ENCODE measurements at places on chromosomes 6 and 20.

DNA sequence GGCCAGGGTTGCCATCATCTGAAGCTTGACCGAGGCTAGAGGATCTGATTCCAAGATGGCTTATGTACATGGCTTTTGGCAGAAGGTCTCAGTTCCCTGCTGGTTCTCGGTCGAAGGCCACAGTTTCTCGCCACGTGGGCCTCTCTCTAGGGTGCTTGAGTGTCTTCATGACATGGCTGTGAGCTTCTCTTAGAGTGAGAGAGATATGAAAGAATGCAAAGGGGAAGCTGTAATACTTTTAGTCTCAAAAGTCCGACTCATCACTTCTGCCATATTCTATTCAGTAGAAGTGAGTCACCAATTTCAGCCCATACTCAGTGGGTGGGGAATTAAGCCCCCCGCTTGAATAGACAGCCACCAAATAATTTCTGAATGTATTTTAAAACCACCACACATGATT is 94.2 kb downstream of the UTRN start:
- DNase-seq = no peak

GRCh38 chr6:66772800-66773199 is 1065.8 kb upstream of the EYS start:
- DNase-seq = no peak

GRCh38 chr6:36985417-36985807 is 584 bp downstream of the MTCH1 start:
- no peak for DNase-seq

GRCh38 chr20:62409086-62409853 is 2.2 kb upstream of the CABLES2 start:
- no peak for DNase-seq

GRCh38 chr6:109165392-109165974 is 70.2 kb downstream of the CEP57L1 start:
- DNase-seq = peak; percentile 38

DNA sequence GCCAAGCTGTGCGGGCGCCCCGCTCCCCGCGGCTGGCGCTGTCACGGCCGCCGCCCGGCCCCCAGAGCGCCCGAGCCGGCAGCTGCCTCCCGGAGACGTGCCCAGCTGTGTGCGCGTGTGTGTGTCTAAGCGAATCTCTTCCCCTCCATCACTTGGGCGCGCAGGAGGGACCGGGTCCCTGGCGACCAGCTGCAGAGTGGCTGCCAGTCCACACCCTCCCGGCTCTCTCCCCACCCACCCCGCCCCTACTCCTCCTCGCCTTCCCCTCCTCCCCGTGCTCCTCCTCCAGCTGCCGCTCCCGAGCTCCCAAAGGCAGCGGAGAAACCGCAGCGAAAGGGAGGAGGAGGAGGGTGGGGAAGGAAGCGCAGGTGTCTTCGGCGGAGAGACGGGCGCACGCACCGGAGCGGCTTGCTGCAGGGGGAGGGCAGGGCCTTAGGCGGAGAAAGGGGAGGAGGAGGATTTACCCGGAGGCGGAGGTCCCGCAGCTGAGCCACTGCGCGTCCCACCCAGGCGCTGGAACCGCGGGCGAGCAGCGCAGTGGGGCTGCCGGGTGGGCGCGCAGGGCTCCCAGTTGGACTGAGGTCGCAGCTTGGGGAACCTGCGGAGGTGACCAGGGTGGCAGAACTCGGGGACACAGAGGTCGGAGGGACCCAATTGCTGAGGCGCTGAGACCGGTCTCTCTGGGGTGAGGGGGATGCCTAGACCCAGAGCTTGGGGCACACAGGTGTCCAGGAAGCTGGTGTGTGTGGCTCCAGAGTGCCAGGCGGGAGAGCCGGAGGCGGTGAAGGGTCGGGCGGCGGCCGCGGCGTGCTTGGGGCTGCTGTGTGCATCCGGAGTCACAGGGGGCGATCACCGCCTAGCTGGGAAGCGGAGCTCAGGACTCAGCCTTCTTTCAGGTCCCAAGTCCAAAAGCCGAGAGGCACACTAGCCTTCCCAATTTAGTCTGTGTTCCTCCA is at the start of gene HS3ST5:
HS3ST5 (minus strand) TSS at position 198 of the 956 bp plus-strand sequence. CDS start 280,178 bp downstream, outside the sequence.
- peak; percentile 84 for DNase-seq

GRCh38 chr6:118603372-118603771 is 48.0 kb downstream of the CEP85L start:
- DNase-seq = no peak

DNA sequence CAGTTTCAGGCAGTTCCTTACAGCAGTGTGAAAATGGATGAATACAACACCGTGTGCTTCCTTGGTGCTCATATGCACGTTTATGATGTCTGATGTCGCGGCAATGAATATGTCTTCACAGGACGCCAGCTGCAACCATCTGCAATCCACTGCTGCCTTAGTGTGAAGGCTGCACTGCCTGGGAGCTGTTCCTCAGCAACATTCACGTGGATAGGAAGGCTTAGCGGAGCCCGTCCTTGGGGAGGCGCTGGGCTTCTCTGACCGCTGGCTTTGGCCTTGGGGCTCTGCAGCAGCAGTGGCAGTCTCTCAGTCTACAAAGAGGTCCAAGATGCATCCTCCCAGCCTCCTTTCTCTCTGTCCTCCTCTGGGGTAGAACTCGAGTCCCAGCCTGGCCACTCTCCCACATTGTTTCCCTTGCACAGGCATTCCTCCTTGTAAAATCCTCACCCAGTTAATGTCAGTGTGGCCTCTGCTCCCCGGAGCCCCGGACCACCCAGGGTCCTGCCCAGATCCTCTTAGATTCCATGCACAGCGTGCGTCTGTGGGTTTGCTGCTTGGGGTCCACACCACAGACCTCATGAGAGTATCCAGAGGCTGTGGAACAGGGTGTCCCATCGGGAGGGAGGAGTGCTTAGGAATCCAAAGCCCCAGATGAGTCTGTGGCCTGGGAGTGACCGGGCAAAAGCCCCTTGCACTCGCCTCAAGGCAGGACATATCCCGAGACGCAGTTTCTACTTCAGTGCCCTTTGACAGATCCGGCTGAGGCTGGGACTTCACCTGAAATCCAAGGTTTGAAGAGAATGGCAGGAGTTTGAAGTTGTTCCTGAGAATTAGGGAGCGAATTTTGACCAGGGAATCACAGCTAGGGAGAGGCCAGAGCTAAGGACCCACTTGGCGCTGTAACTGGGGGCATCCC is 181.3 kb downstream of the THBS2 start:
- DNase-seq = no peak

DNA sequence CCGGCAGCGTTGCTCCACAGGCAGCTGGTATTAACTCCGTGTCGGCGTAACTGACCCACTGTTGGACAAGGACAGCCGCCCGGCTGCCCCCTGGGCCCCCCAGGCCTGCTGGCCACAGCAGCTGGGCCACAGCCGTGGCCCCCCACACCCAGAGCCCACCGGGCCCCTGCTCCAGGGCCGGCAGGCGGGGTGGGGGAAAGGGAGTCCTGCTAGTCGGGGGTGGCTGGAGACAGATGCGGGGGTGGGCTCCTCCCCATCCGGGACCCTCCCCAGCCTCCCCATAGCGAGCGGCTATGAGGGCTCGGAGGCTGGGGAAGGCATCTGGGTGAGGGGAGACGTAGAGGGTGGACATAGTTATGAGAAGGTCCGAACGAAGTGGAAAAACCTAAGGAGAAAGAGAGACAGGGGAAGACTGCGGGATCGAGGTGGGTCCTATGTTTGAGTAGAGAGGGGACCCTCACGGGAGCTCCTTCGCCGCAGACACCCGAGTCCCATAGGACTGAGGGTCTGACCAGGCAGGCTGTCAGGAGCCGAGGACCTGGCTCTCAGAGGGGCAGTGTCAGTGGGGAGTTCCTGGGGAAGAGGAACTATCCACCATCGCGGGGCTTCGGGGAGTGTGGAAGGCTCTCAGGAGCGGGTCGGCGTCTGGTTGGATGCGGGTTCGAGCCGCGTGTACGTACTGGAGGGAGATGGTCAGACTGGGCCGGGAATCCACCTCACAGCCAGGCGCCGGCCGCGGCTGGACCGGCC is 511 bp downstream of the VARS1 start:
- DNase-seq = peak; percentile 48

GRCh38 chr20:19908576-19908975 is 108.6 kb upstream of the NAA20 start:
- no peak for DNase-seq

- DNase-seq = no peak
These were observed 264.8 kb downstream of the LRFN2 start for GRCh38 chr6:40322336-40322735.

GRCh38 chr6:136334853-136335252 is 45.2 kb upstream of the BCLAF1 start:
- DNase-seq = no peak

DNA sequence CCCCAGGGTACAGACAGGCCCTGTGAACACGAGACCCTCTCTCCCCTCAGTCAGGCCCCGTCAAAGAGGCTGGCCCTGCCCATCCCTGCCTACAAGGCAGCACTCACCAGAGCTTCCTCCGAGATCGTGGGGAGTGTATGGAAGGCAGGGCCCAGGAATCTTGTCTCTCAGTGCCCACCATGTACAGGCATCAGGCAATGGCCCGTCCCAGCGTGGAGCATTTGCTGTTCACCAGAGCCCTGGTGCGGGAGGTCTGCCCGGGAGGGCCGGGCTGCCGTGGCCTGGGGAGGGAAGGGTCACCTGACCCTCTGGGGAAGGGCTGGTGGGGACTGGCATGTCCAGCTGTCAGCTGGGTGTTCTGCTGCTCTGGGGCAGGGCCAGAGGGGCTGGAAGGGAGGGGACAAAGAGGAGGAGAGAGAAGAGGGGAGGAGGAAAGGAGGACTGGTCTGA is at the start of gene IP6K3:
IP6K3 (minus strand) TSS at position 255 of the 450 bp plus-strand sequence. CDS start 11,429 bp downstream, outside the sequence.
- no peak for DNase-seq

GRCh38 chr20:38266426-38266825 is 5.9 kb upstream of the KIAA1755 start:
- DNase-seq = no peak

DNA sequence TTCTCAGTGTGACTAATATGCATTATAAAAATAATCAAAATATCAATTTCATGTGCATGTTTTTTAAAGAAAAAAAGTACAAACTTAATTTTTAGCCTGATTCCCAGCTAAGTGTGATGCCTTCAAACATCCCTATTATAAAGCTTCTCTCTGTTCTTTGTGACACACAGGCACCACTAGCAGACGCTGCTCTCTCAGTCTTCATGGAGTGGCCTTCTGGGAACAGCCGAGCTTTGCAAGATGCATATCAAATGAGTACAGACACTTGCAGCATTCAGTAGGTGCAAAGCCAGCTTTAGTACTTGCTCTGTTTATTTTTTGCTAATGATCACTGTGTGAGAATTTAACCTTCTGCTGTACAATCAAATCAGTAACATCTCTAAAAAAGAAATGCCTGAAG is 340.0 kb downstream of the ADGRB3 start:
- DNase-seq = no peak

- no peak for DNase-seq
These were observed 158.0 kb downstream of the UTRN start for GRCh38 chr6:144443157-144443556.

- DNase-seq = peak; percentile 17
These were observed 34.1 kb upstream of the HLA-DQB1 start for GRCh38 chr6:32700391-32701040.

- no peak for DNase-seq
These were observed 45.2 kb upstream of the KLHL31 start for GRCh38 chr6:53710788-53711187.

DNA sequence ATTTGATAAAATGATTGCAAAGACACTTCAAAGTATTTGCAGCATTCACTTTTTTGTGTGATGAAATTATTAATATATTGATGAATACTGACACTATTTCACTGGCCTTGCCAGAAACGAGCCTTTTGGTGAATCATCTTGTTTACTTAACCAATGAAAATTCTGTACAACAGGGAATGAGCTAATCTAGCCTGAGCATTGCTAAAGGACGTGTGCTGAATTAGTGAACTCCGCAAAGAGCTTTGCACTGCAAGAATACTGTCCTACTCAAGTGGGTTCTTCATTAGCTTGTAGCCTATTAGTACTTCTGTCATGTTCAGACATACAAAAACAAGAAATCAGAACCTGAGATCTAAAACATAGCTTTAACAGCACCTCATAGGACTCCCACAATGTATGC is 172.0 kb upstream of the NRSN1 start:
- no peak for DNase-seq

DNA sequence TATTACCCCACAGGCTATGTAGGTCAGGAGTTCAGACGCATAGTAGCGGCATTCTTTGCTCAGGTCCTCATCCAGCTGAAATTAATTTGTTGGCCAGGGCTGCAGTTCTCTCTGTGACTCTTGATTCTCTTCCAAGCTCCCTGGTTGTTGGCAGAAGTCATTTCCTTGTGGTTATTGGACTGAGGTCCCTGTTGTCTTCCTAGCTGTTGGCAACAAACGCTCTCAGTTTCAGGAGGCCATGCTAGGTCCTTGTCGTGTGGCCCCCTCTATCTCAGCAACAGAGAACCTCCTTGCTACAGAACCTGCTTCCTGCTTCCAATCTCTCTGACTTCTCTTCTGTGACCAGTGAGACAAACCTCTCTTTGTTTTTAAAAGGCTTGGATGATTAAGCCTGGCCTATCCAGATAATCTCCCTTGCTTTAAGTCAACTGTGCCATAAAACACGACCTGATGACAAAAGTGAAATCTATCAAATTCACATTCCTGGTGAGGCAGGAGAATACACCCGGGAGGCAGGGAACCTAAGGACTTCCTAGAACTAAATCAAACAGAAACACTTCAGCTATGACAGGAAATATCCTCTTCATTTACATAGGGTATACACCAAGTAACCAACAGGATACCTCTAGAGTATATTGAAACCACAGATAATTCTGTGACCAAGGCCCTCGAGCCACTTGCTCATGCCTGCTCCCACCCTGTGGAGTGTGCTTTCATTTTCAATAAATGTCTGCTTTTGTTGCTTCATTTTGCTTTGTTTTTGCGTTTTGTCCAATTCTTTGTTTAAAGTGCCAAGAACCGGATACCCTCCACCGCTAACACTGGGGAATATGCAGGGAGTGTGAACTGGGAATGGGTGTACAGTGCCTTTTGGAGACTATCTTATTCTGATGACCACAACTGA is 196.0 kb downstream of the BTBD3 start:
- peak; percentile 23 for DNase-seq

DNA sequence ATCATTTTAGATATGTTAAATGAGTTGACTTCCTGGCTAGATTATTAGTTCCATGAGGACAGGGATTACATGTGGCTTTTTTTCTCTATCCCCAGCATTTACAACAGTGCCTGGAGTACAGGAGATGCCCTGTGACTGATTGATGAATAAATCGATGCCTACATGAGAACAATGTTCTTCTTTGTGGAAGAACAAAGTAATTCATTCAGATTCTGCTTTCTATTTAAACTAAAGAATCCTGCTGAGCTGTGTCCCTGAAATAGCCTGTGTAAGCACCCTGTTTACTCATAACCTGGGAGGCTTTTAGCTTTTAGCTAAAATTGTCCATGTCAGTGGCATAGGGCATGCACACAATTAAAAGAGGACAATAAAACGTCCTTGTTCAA is 125.1 kb upstream of the BTBD3 start:
- DNase-seq = no peak

GRCh38 chr20:23032056-23032749 is 2.9 kb upstream of the SSTR4 start:
- DNase-seq = no peak

- no peak for DNase-seq
These were observed 23.9 kb upstream of the RALGAPA2 start for GRCh38 chr20:20736303-20736702.

- no peak for DNase-seq
These were observed 109.6 kb upstream of the RREB1 start for GRCh38 chr6:6998194-6998569.
